ENCODE measurements at places on chromosomes 7 and 10. TPM values are rescaled to one million over a fixed set of nuclear protein-coding genes. Genes with fewer than 3 reads are reported as not detected.

The CALHM2 gene
- total RNA-seq, result not detected

The SPDYE16 gene
- total RNA-seq, result 0.08 TPM

The CNNM2 gene
- total RNA-seq, result 3.4 TPM

The BET1 gene
- 23.8 TPM for total RNA-seq

The HECW1 gene
- not detected for total RNA-seq

The LIMK1 gene
- total RNA-seq, result 8.9 TPM

The MMP21 gene
- total RNA-seq, result not detected

The PTN gene
- not detected for total RNA-seq

The RBM20 gene
- total RNA-seq, result 0.02 TPM

The PON1 gene
- total RNA-seq, result not detected

The CTAGE6 gene
- not detected for total RNA-seq

The ZNF804B gene
- not detected for total RNA-seq

The ABLIM1 gene
- total RNA-seq, result 98.7 TPM

The TUBAL3 gene
- total RNA-seq, result 0.07 TPM

The CD36 gene
- 3.4 TPM for total RNA-seq

The OPN4 gene
- total RNA-seq, result not detected

The ITGB8 gene
- total RNA-seq, result not detected

The TET1 gene
- 10.6 TPM for total RNA-seq

The NPY4R2 gene
- total RNA-seq, result not detected

The FFAR4 gene
- not detected for total RNA-seq

The INSYN2A gene
- not detected for total RNA-seq

The TAS2R4 gene
- total RNA-seq, result 0.80 TPM

The GRID1 gene
- total RNA-seq, result not detected

The CPA2 gene
- not detected for total RNA-seq

The TAS2R41 gene
- total RNA-seq, result not detected

The ADCYAP1R1 gene
- total RNA-seq, result not detected

The DHTKD1 gene
- total RNA-seq, result 9.6 TPM

The OPN1SW gene
- total RNA-seq, result not detected

The PNLIPRP1 gene
- not detected for total RNA-seq

The TBXAS1 gene
- 4.0 TPM for total RNA-seq

The GNGT1 gene
- total RNA-seq, result not detected

The CFAP43 gene
- total RNA-seq, result 0.24 TPM

The LRWD1 gene
- 14.5 TPM for total RNA-seq

The PRPS1L1 gene
- not detected for total RNA-seq

The OR13A1 gene
- not detected for total RNA-seq

All from HepG2 (cell line).